ENCODE measurements at places on chromosomes 5 and 9. TPM values are rescaled to one million over a fixed set of nuclear protein-coding genes. Genes with fewer than 3 reads are reported as not detected.

GRCh38 chr9:6078382-6079105 lies 63.1 kb upstream of the RANBP6 start:
- DNase-seq = no peak

The BHMT2 gene
- total RNA-seq = not detected

The HTR4 gene
- not detected for total RNA-seq

- no peak for DNase-seq
These were observed 30.7 kb upstream of the TNPO1 start for GRCh38 chr5:72785801-72786200.

- no peak for DNase-seq
These were observed 250.3 kb downstream of the TRIM32 start for GRCh38 chr9:116937361-116937760.

DNA sequence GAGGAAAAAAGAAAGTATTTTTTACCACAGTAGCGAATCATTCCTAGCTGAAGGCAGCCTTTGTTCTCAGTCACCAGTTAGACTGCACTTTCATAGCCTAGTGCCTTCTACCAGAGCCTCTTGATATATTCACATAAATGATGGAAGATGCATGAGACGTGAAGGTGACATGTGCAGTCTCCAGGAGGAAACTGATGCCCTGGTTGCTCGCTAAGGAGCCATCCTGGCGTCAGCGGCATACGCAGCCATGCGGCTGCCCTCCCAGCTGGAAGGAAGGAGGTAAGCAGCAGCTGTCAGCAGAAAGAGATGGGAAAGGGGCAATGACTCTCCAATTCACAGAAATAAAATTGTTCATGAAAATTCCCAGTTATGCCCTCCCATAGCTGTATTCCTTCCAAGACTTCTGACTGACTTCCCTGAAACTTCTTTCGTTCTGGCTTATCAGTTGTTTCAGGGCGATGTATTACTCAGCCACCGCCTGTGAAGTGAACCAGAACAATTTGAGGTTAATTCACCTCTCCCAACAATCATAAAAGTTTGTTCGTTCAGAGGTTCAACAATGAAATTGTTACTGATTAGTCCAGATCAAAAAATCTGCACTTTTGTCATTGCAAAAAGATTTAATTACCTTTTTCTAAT lies 331.2 kb downstream of the NR2F1-AS1 start:
- DNase-seq = no peak

DNA sequence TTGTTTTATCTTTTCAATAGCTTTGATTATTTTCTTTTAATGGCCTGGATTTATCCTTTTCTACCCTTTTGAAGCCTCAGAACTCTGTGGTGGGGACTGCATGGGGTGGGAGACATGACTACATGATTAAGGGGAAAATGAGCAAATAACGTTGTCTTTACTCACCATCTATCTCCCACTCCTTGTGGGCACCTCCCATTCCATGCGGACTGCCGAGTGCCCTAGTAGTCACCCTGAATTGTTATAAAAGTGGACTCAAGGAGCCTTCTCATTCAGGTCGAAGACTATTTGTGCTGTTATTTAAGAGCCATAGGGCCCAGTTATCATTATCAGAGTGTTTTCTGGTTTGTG lies 281.8 kb downstream of the MLLT3 start:
- DNase-seq = no peak

GRCh38 chr5:151075698-151076331 lies 5.0 kb downstream of the TNIP1 start:
- DNase-seq = no peak

- DNase-seq = no peak
These were observed 133.0 kb downstream of the ZSWIM6 start for GRCh38 chr5:61465066-61465465.

DNA sequence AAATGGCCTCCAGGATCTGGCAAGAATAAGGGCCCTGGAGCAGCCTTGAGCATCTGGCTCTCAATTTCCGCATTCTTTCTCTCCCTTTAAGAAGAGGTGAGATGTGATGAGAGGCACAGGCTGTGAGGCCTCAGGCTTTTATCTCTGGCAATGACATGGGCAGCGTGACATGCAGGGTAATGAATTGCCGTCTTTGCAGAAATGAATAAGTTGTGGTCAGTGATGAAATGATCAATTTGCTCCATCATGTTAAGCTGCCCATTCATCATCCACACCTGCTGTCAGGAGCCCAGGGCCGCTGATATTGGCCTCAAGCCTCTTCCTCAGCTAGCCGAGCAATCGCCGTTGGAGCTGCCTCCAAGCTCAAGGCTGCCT lies 265.3 kb downstream of the TRIM32 start:
- no peak for DNase-seq

DNA sequence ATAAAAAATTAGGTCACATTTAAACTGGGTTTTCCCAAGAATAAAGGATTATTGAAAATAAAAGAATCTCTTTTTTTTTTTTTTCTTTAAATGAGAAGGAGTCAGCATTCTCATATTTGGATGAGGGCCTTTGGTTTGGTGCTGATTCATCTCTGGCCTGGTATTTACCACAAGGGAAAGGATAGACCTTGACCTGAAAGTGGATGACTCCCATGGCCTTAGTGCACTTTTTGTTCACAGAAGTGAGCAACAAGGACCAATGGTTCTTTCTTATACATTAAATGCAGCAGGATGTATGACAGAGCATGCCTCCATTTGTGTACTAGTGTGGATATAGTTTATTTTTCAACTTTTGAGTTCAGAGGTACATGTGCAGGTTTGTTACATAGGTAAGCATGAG lies 6.9 kb downstream of the YTHDC2 start:
- no peak for DNase-seq

DNA sequence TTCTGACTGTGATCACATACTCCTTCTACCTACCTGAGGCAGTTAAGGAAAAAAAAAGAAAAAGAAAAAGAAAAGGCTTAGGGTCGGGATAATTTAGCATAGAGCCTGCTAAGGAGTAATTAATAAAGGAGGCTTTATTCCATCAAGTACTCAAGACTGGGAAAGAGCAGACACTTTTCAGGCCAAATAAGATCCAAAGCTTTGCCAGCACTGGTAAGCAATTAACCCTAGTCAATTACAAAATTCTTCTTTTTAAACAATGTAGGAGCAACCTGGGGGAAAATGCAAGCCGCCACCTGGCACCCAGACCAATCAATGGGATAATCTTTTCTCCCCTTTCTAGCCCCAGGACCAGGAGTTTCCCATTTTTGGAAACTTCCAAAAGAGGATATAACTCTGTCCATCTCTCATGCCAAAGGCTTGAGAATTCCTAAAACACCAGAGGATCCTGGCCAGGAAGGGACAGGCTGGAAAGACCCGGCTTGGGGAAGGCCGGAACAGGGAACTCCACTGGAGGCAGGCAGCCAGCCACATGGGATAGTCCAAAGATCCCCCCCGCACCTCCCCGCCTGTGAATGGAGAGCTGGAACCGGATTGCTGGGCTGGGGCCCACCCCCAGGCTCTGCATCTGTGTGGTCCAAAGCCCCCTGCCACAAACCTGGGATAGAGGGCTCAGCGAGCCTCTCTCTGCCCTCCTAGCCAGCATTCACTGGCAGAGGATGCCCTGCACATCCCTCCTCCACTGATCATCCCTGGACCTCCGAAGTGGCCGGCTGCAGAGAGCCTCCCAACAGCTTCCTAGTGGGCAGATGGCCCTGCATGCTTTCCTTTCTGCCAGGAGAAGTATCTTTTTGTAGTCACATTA lies 117.8 kb downstream of the ZNF354C start:
- no peak for DNase-seq

GRCh38 chr5:50435168-50435567 lies 5.9 kb downstream of the EMB start:
- no peak for DNase-seq

The CDKN2A gene
- 148 TPM for total RNA-seq

DNA sequence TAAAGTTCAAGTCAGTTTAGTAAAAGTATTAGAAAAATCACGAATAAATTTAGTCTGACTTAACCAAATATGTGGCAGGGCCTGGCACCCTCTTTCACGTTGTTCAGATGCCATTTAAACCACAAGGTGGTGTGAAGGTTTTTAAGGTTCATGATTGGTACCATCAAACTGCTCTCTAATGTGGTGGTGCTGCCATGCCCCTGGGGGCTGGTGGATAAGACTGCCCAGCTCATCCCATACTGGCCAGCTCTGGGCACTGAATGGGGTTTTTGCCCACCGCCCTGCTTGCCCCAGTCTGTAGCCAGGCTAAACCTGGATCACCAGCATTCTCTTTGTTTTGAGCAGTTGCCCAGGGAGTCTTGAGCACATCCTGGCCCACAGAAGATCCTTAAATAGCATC lies 159.3 kb downstream of the GABBR2 start:
- no peak for DNase-seq

The CDK9 gene
- total RNA-seq = 123 TPM

The DRD1 gene
- total RNA-seq = not detected

The WNT8A gene
- total RNA-seq = not detected

- DNase-seq = no peak
These were observed 25.9 kb downstream of the SPARC start for GRCh38 chr5:151660616-151661495.

GRCh38 chr9:125509476-125509875 lies 197.5 kb downstream of the MAPKAP1 start:
- DNase-seq = no peak

GRCh38 chr5:13695076-13695712 lies 249.3 kb downstream of the DNAH5 start:
- DNase-seq = no peak

GRCh38 chr5:1140171-1140817 lies 28.4 kb upstream of the SLC12A7 start:
- DNase-seq = peak; percentile 90

The SPATA24 gene
- 9.4 TPM for total RNA-seq

DNA sequence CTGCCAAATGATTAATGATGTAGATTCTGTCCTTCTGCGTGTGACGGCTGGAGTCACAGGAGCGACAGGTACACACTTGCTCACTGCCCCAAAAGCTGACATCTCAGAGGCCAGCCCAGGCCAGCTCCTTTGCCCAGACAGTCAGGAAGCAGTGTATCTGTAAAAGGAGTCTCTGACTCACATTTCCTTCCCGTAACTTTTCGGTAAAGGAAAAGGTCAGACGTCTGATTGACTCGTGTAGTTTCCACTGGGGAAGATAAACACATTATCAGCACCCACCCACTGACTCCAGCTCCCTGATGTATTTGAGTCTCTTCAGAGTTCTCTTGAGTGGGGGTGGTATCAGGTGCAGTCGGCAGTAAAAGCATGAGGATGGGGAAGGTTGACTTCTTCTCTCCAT lies 64.4 kb upstream of the WWC1 start:
- no peak for DNase-seq

- DNase-seq = peak; percentile 94
These were observed 307.6 kb downstream of the CWC27 start for GRCh38 chr5:65076251-65076869.

The PTGS1 gene
- 2.2 TPM for total RNA-seq

DNA sequence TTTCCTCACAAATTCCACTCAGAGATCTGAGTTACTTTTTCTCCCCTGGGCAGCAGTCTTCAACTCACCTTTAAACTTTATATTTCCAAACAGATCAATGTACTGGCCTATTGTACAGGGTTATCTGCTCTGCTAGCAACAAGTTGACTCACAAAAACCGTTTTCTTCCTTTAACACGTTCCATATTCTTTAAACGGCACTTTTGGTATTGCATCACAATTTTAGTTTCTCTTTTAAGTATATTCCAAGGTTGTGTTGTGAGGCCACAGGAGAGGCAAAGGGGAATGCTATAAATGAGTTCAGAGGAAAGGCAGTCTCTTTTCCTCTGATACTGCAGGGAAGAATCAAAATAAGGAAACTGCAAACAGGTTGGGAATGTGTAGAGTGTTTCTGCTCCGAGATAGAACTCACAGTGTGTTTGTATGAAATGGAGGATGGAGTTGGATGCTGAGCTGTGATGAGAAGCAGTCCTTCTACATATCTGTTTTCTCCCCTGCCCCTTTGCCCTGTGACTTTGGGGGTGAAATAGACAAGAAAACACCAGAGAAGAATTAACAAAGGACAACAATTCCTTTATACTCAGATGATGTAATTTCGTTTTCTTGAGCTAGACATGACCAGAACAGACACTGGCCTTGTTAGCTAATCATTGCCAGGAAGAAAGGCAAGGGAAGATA lies 9.9 kb upstream of the ALDOB start:
- DNase-seq = no peak

DNA sequence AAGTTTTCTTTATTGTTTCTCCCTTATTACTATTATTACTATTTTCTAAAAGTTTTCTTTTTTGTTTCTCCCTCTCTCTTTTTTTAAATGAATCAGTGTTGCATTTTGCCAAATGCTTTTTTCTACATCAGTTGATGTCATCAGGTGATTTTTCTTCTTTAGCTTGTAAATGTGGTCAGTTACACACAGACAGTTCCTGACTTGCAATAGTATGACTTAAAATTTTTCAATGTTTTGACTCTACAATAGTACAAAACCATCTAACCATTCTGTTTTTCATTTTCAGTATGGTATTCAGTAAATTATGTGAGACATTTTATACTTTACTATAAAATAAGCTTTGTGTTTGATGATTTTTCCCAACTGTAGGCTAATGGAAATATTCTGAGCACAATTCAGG lies 443.0 kb downstream of the GADD45G start:
- DNase-seq = no peak

- no peak for DNase-seq
These were observed 8.1 kb upstream of the ASB6 start for GRCh38 chr9:129649726-129650679.

The ZFP37 gene
- 1.6 TPM for total RNA-seq

The CDO1 gene
- not detected for total RNA-seq

- no peak for DNase-seq
These were observed 115.2 kb upstream of the SLC27A6 start for GRCh38 chr5:128850049-128850448.

DNA sequence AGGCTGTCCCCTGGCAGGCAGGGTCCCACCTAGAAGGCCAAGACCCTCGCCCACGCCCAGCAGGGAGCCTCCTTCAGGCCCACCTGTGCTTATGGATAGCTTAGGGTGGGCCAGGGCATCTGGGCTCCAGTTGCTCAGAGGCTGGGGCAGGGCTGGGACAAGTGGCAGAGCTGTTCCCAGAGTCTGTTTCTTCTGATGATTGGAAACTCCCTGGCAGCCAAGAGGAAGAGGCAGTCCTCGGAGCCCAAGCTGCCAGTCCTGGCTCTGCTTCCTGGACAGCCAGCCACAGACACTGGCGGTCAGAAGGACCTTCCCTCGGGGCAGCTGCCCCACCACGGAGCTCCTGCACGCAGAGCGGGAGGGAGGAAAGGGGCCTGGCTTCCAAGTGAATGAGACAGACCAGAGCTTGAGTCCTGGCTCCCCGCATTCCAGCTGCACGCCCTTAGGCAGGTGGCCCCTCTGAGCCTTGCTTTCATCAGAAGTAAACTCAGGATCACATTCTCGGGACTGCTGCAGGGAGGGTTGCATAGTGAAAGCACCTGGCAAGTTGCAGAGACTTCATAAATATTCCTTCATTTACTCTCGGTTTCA lies 37.9 kb upstream of the GABRP start:
- DNase-seq = no peak

DNA sequence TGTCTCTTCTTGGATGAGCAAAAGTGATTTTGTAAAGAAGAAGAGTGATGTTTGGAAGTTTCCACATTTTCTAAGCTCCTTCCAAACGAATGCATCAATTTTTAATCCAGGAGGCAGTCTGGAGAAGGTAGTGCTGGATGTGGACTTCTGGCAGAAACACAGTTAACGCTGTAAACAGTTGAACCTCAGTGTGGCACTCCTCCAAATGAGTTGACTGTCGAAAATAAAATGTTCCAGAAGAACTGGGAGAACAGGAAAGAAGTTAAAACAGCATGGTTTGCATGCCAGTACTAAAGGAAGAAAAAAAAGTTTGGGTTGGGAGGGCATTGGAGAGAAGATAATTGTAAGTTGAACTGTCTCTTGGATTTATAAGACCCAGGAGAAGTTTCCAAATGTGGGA lies 6.5 kb downstream of the ZNF462 start:
- no peak for DNase-seq
